Vagina (tissue), 2 donors: ENCODE measurements at places on chromosomes 11 and 22.

DNA sequence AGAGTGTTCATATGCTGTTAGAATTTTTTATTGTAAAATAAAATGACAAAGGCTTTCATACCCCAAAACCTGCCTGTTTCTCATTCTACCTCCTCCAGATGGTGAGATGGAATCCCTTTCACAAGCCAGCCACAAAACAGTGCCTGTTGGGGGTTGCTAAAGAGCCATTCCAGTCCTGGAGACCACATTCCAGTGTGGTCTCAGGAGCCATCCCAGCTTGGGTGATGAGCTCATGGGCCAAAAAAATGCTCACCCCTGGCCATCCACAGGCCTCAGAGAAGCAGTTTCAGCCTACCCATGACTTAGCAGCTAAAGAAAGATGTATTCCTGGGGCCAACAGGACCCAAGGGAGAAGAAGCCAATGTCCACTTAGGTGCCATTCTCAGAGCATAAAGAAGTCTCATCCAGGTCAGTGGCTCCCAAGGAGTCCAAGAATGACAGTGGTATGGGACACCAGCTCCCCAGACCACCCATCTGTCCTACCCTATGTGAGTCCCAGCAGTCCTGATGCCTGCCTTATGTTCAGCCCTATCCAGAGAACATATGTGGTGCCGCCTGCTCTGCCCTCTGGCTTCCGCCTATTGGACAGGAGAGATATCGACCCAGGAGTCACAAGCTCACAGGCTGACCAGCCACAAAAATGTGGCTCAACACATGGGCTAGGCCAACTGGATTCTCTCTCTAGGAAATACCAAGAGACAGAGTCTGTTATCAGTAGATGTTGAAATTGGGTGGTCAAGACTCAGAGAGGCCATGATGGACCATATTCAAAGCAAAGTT lies 26.4 kb downstream of the C11orf91 start:
- no peak for DNase-seq

GRCh38 chr11:2376751-2377451 lies at the start of gene CD81:
TSS of gene CD81 (plus strand) at chr11:2377310. CDS start at chr11:2377550, 240 bp downstream.
- no peak for DNase-seq

- DNase-seq, result no peak
Observed at GRCh38 chr11:113193946-113194345, 120.4 kb upstream of the TTC12 start.

GRCh38 chr22:46965555-46966494 lies 203.4 kb downstream of the TBC1D22A start:
- DNase-seq, result no peak

GRCh38 chr22:37279331-37280181 lies 2.8 kb upstream of the CYTH4 start:
- no peak for DNase-seq

DNA sequence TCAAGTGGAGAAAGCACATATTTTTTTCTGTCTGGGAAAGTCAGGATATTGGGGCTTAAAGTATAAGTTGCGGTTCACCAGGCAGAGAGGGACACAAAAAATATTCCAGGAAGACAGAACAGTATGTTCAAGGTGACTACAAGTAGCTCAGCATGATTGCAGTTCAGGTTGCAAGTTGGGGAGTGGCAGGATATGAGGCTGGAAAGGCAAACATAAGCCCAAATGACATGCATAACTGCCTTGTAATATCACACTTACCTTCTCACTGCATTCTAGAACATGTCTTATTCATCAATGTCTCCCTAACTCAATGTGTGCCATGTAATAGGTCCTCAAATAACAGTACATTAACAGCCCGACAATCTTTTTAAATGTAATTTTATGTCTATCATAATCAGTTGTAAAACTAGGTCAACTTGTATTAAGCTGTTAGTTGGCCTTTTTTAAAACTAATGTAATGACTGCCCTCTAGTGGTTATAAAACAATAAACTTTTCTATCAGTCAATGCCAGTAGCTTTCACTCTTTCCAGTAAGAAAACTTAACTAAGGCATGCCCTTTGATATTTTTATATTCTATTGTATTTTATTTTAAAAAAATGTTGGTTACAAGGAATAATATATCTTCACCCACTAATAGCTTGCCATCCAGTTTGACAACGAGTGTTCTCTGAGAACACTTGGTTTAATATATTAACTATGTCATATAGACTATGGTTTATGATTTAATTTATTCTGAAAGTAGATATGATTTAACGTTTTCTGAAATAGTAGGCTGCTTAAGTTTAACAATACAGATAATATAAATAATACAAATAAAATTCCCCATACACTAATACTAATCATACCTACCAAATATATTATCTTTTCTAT lies 39.4 kb upstream of the CFAP300 start:
- no peak for DNase-seq

DNA sequence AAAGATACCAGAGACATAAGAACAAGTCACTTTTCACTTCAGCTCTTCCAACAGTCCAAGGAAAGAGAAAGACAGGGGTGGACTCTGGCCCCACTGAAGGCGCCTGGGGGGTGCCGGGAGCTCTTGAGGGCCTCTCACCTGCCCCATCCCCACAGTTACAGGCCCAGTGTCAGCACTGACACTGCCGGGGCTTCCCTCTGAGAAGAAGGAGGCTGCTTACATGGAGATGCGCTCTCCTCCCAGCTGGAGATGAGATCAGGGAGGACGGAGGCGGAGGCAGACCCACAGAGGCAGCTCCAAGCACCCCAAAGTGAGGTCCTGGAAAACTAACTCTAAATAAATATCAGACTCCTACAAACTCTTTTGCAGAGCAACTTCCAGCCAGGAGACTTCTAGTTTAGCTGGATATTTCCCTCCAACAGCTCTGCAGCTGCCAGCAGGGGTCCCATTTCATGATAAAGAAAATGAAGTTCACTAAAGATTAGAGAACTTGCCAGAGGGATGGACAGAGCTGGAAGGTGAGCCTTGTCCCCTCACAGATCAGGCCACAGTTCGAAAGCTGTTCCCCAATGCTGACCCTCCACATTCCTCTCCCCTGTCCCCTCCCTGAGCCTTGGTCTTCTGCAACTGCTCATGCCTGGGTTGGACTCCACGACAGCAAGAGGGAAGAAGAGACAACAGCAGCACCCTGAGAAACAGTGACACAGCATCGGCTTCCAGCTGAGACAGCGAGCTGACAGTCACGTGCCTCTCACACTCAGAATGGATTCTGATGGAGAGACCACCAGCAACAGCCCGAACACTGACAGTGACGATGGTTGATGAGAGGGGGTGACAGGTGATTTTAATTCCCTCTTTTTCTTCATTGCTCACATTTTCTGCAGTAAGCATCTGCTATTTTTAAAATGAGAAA lies 5.8 kb downstream of the CARS1 start:
- DNase-seq, result no peak

GRCh38 chr22:38973289-38974169 lies 8.6 kb upstream of the APOBEC3B start:
- no peak for DNase-seq

GRCh38 chr11:126113515-126113957 lies 50.9 kb upstream of the CDON start:
- DNase-seq, result no peak

GRCh38 chr11:109425554-109425953 lies 3.6 kb downstream of the C11orf87 start:
- DNase-seq, result no peak

DNA sequence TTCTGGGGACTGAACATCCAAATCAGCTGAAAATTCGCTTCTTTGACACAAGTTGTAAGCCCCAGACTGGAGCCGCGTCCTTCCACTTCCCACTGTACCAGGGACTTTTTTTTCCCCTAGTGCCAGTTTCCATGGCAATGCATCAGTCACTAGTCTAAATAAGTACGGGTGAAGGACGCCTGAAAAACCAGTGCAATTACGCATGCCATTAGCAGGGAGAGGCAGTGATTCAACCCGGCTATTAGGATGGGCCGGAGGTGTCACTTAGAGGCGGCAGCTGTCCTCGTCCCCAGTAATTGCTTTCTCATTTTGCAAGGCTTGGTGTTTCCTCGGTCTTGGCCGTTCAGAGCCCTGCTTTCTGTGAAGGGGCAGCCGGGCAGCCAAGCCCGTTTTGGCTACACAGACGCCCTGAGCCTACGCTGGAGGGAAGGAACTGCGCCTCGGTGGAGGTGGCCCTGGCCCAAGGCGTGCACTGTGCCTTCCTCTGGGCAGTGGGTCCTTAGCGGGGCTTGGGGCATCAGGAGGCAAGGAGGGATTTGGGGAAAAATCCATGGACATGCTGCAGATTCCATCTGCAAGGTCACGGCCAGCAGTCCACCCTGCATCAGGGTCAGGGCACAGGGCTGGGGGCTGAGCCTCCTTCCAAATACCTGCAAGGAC lies 319.7 kb downstream of the CTTN start:
- DNase-seq, result no peak

GRCh38 chr22:38831166-38831945 lies 12.5 kb downstream of the NPTXR start:
- DNase-seq, result no peak

DNA sequence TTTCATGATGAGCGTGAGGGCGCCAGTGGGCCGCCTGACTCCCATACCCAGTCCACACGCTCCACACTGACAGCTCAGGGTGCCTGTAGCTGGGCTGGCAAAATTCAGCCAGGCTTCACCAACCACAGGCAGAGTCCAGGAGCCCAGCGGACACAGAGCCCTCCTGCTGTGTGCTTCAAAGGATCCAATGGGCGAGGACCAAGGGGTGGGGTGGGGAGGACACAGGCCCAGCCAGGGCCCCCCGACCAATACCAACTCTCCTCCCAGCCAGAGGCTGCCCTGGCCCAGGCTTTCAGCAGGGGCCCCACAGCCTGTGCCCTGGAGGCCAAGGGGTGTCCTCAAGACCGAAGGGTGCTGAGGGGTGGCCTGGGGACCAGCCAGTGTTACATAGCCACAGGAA lies 336.1 kb downstream of the CTTN start:
- DNase-seq, result no peak

- DNase-seq, result no peak
Observed at GRCh38 chr11:27653990-27654758, 46.1 kb downstream of the BDNF start.

GRCh38 chr22:21761086-21761485 lies 25.5 kb upstream of the YPEL1 start:
- no peak for DNase-seq

DNA sequence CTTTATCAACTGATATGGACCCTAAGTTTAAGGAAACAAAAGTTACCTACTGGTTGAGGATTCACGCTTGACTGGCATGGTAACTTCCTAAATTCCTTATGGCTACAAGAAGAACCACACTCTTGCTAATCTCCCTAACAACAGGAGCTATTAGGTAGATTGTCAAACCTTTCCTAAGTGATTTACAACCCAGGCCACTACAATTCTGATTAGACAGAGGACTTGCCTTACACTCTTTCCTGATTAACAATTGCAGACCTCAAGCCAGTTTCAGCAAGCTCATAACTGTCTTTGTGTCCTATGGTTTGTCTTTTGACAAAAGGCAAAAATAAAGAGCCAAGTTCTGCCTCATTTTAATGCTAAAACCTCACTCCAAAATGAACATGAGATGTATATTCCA lies 16.3 kb downstream of the OR52K2 start:
- DNase-seq, result no peak

DNA sequence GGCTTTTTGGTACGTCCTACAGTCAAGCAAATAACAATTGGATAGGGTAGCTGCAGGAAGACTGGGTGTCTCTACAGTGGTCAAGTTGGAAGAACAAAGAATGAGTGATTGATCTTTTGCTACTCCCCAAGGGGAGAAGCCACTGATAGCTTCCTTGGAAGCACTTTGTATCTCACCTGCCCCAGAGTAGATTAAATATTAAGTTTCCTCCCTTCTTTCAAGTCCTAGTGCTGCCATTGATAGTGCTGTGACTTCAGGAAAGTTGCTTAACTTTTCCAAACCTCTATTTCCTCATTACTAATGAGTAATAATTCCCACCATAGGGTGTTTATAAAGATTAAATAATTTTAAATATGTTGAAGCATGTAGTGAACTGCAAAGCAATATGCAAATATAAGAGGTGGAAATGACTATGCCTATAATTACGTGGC lies 35.6 kb upstream of the EHF start:
- DNase-seq, result no peak

- DNase-seq, result no peak
Observed at GRCh38 chr11:64196626-64197025, 9.9 kb upstream of the FERMT3 start.

GRCh38 chr11:121895919-121896318 lies 220.1 kb downstream of the BLID start:
- no peak for DNase-seq

DNA sequence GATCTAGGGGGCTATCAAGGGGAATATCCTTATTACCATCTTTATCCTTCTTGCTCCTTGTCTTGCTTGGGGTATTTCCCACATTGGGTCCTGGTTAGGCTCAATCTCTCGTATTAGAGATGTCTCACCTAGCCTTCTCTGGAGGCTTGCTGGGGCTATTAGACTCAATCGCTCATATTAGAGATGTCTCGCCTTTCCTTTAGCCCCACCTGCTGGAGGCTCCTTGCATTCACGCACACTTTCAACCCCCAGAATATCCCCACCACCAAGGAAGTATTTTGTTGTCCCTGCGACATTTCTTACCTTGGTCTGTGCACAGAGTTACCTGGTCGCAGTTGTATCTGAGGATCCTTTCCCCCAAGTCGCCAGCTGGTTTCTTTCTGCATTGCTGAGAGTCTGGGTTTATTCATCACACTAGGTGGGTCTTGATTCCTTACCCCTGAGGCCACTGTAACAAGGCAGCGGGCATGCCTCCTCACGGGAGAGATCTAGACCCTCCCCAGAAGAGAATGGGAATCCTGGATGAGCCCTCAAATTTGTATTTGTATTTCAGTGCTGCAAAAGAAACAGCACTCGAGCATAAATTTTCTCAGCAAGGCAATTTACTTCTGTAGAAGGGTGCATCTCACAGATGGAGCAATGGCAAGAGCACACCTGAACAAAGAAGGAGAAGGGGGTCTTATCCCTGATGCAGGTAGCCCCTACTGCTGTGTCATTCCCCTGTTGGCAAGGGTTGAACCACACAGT lies 15.9 kb upstream of the HYLS1 start:
- DNase-seq, result no peak

GRCh38 chr22:36385491-36386350 lies 2.0 kb downstream of the MYH9 start:
- DNase-seq, result no peak

DNA sequence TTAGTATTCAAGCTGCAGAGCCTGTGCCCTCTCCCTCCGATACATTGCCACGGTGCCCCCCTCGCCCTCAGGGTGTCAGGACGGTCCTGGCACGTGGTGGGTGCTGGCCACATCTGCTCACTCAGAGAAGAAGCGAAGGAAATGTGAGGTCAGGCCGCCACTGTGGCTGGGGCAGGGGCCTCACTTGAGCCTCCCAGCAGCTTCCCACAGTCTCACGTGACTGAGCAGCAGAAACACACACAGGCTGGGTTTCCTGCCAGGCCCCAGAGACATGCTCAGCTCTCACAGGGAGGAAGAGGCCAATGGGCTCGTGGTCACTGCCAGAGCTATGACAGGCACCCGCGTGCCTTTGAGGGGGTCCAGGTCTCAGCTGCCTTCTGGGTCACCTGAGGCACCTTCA lies 37.9 kb upstream of the PRR5 start:
- no peak for DNase-seq

GRCh38 chr11:46711303-46711702 lies 7.7 kb upstream of the F2 start:
- DNase-seq, result no peak
